ENCODE measurements at places on chromosomes 2 and 18.

- no peak for DNase-seq
Measured at GRCh38 chr2:236175548-236176150, 7.5 kb upstream of the GBX2 start.

DNA sequence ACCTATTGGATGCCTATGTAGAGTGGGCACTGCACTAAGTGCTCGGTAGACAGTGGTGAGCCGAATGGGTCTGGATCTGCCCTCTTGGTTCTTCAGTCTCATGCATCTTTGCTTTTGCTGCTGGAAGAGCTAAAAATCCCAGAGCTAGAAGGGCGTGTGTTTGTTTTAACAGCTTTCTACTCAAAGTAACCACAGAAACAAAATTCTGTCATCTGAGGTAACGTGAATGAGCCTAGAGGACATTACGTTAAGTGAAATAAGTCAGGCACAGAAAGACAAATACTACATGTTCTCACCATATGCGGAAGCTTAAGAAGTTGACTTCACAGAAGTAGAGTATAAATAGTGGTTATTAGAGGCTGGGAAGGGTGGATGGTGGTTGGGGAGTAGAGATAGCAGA is 119.8 kb downstream of the PLB1 start:
- no peak for DNase-seq

GRCh38 chr18:13007248-13007560 is 16.0 kb downstream of the CEP192 start:
- no peak for DNase-seq

- DNase-seq = no peak
Measured at GRCh38 chr2:119808516-119809147, 48.9 kb downstream of the PTPN4 start.

GRCh38 chr2:151824886-151825285 is 3.3 kb downstream of the ARL5A start:
- no peak for DNase-seq
